ENCODE measurements at places on chromosomes 4 and X.

GRCh38 chr4:4980621-4981230 lies 38.5 kb downstream of the CYTL1 start:
- DNase-seq = no peak

DNA sequence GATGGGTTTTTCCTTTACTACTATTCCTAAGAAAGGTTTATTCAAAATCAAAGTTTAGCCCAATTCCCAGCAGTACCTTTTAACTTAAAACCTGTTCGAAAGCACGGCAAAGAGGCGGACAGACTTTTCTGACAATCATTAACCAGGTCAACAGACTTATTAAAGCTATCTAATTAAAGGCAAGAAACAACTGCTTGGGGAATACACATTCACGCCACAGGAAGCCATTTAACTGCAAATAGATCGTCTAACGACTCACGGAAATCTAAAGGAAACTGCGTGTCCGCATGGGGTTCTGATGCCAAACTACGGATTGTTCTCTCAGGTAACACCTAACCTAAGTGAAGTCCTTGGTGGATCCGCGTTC lies 663 bp upstream of the USP53 start:
- no peak for DNase-seq

GRCh38 chr4:168866635-168867034 lies 143.4 kb downstream of the CBR4 start:
- DNase-seq = no peak

DNA sequence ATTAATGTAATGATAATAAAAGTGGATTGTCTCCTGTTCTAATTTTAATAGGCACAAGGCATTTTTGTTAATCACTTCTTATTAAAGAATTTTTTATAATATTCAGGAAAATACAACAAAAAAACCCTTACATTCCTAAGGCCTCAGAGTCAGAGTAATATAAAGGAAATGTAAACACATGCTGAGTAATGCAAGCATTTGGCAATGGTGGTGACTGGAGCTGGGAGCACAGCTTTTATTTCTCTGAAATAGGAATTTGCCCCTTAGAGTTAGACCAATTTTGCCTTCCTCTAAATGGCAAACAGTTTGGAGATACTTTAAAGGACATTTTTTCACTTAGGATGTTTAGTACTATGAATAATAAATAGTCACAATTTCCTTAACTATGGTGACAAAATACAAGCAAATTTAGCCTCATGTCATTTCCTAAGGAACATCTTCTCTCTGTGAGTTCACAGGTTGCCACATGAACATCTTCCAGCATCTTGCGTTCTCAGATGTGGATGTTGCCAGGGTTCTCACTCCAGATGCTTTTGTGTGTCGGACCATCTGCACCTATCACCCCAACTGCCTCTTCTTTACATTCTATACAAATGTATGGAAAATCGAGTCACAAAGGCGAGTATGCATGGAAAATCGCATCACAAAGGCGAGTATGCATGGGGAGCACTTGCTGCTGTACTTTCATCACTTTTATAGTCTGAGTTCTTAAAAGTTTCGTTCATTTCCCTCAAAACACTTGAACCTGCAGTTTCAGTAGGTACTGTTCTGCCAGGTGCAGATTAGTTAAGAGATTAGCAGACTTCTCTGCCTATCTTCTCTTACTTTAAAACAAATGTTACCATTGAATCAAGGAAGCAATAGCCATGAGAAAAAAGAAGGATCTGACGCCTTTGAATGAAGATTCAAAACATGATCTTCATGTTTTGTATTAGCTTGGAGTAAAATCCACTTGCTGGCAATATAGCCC lies 15.9 kb upstream of the F11 start:
- DNase-seq = no peak

GRCh38 chrX:48761674-48762471 lies at the start of gene GLOD5:
GLOD5 (plus strand) TSS chrX:48761747; CDS start chrX:48761791, 44 bp downstream.
- DNase-seq = no peak
